NCI-H1436 (cell line): ENCODE measurements at places on chromosomes 4 and X.

GRCh38 chrX:123088331-123088730 lies 95.7 kb upstream of the GRIA3 start:
- no peak for DNase-seq

DNA sequence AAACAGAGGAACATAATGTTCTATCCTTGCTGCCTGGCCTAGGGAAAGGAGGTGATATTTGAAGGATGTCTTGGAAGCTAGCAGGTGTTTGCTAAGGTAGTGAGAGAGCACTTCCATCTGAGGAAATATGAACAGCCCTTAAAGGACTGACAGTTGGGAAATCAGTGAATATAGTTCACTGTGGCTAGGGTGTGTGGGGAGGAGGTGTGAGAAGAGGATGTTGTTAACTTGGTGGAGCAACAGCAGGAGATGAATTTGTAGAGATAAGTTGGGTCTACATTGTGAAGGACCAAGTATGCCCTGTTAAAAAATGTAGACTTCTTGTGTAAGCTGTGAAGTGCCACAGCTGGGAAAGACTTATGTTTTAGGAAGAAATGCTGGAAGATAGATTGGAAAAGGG lies 25.5 kb downstream of the TBC1D19 start:
- no peak for DNase-seq

DNA sequence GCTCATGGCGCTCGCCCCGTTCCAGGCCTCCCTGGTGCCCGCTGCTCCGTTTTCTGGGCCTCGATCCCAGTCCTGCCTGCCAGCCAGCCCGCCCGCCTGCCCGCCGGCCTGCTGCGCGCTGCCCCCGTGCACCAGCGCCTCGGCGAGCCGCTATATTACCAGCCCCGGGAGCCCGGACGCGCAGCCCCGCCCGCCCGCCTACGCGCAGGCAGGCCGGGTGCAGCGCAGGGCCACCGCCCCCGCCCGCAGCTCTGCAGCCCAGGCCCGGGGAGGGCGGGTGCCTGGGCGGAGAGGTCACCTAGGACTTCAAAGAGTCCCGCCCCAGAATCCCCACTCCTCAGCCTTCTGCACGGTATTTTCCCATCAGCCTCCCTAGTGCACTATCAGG lies at the start of gene MAOB:
Gene MAOB, minus strand, starts transcription at position 157 of the 388 bp plus-strand sequence. Its CDS starts 151 bp downstream, at position 6.
- DNase-seq, result no peak

GRCh38 chrX:54447461-54447860 lies 7.3 kb downstream of the TSR2 start:
- DNase-seq, result peak; percentile 1

DNA sequence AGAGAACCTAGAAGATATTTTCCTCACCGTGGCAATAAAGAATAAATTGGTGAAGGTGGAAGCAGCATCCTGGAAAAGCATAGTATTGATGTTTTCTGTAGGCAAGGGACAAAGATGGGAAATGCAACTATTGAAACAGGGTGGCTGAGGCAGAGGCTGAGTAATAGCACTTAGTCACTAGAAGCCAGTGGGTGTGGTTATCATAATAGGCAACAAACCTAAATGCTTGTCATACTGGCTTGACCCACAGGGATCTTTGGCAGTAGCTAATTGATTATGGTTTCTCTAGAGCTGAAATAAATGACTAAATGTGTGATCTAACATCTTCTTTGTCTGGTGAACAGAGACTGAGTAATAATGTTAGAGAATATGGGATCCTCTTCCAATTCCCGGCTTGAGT lies 353.6 kb upstream of the RPS6KA3 start:
- DNase-seq, result no peak

GRCh38 chr4:38566806-38567398 lies 97.1 kb upstream of the KLF3 start:
- no peak for DNase-seq
